PC-3 (cell line): ENCODE measurements at places on chromosomes 11 and 22. TPM values are rescaled to one million over a fixed set of nuclear protein-coding genes. Genes with fewer than 3 reads are reported as not detected.

The MUC2 gene
- 0.26 and 0.40 TPM in 2 replicates for total RNA-seq

The LRRC55 gene
- not detected in 2 replicates for total RNA-seq

The IGSF9B gene
- 0.58 and 1.3 TPM in 2 replicates for total RNA-seq

The APOL4 gene
- 0.04 TPM in 1 of 2 replicates, not detected in the other for total RNA-seq

The PHOX2A gene
- not detected in 2 replicates for total RNA-seq

The CFAP300 gene
- total RNA-seq = 3.2 and 3.9 TPM in 2 replicates

The LDHAL6A gene
- not detected in 2 replicates for total RNA-seq

The SLC5A12 gene
- total RNA-seq = not detected in 2 replicates

The MCHR1 gene
- not detected in 2 replicates for total RNA-seq

The CASP1 gene
- 0.33 TPM in 1 of 2 replicates, not detected in the other for total RNA-seq

The QSER1 gene
- total RNA-seq = 19.4 and 29.8 TPM in 2 replicates
